ENCODE measurements at places on chromosomes 1 and 21.
A peak's percentile ranks its signal among the peaks of the same experiment; 100 is the strongest.

- DNase-seq: peak; percentile 22
These were observed 9.4 kb upstream of the FMO3 start for GRCh38 chr1:171081314-171081753.

DNA sequence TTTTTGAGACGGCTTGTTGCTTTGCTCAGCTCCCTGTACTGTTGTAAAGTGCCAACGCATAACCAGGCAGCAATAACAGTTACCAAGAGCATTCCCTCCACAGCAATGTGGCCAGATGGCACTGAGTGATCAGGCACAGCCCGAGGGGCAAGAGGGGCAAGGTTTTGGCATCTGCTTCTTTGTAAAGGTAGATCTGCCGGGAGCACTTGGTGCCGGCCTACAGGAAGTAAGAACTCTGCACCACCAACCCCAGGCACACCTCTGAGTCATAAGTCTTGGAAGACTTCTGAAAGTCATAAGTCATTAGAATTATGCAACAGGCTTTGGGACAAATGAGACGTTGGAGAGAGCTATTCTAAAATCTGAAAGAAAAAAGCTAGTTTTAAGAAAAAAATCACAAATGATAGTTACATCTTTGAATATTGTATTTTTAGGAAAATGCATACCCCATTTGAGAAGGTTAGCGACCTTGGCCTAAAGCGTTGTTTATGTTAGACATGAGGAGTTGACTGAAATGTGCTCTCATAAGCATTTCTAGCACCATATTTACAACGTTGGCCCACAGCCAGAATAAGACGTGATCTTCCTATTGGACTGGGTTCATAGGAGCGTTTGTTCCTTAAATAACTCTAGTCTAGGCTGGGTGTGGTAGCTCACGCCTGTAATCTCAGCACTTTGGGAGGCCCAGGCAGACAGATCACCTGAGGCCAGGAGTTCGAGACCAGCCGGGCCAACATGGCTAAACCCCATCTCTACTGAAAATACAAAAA is 37.7 kb upstream of the MAP10 start:
- DNase-seq: no peak

DNA sequence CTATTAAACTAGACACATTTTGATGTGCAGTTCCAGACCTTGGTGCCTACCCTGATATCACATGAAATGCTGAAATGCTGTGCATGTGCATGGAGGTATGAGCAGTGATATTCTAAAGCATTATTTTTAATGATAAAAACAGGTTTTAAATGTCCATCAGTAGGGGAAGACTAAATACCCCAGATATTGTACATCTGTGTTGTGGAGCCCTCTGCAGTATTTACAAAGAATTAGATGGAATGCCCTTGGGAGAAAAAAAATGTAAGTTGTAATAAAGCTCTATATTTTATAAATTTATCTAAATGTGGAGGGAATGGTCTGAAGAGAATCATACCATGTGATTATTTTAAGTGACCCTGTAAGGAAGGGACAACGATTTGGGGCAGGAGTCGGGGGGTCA is 39.1 kb upstream of the IGSF5 start:
- no peak for DNase-seq

GRCh38 chr1:172144445-172145061 is 275.9 kb upstream of the C1orf105 start:
- DNase-seq: peak; percentile 86

- no peak for DNase-seq
These were observed 9.2 kb downstream of the GPR161 start for GRCh38 chr1:168127503-168127902.

DNA sequence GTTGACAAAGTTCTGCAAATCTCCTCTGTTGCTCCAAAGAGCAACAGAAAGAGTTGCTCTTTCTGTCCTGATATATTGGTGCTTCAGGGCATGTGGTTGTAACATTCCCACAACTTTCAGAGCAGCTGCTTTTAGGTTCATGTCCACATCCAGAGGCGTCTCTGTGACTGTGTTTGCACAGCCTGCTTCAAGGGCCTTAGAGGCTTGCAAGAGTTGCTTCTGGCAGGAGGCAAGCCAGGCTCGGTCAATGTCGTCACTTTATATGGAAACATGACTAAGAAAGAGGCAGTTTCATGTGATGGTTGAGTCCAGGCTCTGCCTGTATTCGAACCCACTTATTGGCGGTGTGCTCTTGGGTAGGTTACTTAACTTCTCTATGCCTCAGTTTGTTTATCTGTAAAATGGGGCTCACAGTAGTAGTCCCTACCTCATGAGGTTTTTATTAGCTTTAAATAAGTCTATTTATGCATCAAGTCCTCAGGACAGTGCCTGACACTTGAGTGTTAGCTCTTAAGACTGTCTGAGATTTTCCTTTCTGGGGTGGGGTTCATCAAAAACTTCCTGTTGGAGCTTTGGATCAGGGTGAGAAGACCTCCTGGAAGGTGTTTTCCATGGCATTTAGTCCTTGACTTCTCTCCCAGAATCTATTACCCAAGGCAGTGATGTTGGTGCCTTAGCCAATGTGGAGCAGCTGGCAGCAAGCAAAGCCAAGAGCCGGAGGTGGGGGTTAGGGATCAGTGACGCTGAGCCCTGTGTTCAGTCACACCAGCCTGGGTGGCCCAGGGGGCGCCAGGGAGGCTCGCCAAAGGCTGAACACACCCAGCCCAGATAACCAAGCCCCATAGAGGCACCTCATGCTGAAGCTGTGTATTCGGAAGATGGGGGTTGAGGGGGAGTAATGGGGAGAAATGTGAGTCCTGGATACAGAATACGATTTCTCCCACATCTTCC is 18.9 kb downstream of the LHX4 start:
- DNase-seq: no peak

DNA sequence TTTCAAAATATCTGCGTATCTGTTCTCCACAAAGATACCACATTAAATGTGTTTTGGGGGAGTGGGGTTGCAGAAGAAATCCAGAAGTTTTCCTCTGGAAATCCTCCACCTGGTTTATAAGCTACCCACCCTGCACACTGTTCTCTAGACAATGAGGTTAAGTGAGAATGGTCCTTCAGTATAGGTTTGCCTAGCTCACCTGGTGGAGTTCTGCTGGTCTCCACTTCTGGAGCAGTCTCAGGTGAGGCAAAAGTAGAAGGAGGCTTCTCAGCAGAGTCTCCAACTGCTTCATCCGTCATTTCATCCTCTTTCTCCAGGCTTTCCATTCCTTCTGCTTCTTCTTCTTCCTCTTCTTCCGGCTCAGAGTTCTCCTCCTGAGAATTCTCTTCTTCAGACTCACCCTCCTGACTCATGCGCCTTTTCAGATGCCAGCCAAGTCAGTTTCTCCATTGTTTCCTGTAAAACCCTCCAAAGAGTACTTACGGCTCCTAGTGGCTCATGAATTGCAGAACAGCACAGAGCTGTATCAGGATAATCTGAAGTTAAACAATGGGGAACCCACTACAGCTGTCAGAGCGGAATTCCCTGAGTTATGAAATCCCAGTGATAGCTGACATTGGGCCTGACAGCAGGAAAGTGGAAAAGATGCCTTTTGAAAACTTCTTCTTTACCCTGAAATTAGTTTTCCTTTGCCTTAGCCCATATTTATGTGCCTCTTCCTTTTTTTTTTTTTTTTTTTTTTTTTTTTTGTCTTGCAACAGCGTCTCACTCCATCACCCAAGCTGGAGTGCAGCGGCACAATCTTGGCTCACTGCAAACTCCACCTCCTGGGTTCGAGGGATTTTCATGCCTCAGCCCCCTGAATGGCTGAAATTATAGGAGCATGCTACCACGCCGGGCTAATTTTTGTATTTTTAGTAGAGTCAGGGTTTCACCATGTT is 38.5 kb downstream of the MSTO1 start:
- peak; percentile 37 for DNase-seq

DNA sequence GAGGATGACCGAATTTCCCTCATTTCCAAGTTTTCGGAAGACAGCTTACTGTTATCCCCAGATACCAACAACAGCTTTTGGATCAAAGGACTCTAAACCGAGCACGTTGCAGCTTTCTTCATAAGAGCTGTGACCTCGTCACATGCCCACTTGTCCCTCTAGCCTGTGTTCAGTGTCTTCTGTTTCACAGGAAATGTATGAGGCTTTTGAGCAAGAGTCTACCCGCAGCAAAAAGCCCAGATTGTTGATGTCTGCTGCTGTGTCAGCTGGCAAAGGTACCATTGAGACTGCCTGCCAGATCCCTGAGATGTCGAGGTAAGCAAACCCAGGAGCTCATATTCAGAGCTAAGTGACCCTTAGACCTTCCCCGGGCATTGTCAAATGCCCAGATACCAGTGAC is 24.1 kb downstream of the CHI3L2 start:
- DNase-seq: no peak

GRCh38 chr21:33948096-33948950 is 32.7 kb upstream of the ATP5PO start:
- DNase-seq: peak; percentile 93

GRCh38 chr1:234848972-234849649 is 239.1 kb upstream of the IRF2BP2 start:
- no peak for DNase-seq

- no peak for DNase-seq
These were observed 1.7 kb upstream of the TRPM2 start for GRCh38 chr21:44351535-44352252.

DNA sequence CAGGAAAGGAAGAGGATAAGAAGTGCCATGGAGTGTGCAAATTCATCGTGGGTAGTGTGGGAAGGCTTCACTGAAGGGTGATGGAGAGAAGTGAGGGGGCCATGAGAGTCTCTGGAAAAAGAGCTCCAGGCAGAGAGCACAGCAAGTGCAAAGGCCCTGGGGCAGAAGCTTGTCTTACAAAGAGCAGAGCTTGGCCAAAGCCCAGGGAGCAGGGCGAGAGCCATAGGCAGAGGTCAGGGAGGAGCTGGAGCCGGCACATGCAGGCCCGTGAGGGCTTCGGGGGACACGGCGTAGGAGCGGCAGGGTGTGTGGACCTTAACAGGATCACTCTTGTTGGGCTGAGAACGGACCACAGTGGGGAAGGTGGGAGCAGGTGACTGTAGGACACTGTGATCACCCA is 83.7 kb upstream of the EDN2 start:
- DNase-seq: no peak

DNA sequence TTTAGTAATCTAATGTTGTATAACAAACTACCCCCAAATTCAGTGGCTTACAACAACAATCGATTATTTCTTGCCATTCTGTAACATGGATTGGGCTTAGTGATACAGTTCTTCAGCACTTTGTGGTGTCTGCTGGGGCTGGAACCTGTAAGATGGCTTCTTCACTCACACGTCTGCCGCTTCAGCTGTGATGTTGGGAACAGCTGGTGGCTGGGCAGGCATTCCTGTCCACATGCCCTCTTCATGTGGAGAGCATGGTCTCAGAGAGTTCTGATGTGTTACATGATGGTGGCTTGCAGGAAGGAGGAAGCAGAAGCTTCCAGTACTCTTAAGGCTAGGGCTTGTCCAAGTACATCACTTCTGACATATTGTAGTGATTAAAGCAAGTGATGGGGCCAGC is 276.9 kb downstream of the PTBP2 start:
- DNase-seq: no peak

- DNase-seq: no peak
These were observed 33.1 kb upstream of the TMEM51 start for GRCh38 chr1:15120251-15120945.

DNA sequence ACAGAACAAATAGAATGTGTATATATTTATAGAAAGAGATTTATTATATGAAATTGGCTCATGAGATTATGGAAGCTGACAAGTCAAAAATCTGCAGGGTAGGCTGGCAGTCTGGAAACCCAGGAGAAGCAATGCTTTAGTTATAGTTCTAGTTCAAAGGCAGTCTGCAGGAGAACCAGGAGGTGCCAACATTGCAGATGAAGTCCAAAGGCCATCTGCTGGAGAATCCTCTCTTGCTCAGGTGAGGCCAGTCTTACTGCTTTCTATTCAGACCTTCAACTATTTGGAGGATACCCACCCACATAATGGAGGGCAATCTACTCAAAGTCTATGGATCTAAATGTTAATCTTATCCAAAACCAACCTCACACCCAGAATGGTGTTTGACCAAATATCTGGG is 75.9 kb upstream of the MRPS6 start:
- no peak for DNase-seq

DNA sequence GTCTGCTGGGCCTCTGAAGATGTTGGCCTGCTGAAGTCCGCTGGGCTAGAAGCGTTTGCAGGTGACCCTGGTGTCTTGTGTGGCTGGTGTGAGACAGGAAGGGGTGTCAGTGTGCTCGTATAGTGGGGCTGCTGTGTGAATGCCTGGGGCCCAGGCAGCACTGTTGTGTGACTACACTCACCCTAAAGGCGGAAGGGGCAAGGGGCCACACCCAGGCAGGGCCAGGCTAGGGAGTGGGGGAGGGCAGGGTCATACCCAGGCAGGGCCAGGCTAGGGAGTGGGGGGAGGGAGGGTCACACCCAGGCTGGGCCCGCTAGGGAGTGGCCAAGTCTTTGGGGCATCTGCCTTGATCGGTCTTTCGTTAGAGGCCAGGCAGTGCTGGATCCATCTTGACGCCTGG is 25.0 kb downstream of the PDXK start:
- DNase-seq: no peak

GRCh38 chr1:55245781-55246180 is 30.6 kb upstream of the USP24 start:
- no peak for DNase-seq

Measured in cerebellar cortex (tissue), 1 donor.